ENCODE measurements at places on chromosomes 1 and 21.

DNA sequence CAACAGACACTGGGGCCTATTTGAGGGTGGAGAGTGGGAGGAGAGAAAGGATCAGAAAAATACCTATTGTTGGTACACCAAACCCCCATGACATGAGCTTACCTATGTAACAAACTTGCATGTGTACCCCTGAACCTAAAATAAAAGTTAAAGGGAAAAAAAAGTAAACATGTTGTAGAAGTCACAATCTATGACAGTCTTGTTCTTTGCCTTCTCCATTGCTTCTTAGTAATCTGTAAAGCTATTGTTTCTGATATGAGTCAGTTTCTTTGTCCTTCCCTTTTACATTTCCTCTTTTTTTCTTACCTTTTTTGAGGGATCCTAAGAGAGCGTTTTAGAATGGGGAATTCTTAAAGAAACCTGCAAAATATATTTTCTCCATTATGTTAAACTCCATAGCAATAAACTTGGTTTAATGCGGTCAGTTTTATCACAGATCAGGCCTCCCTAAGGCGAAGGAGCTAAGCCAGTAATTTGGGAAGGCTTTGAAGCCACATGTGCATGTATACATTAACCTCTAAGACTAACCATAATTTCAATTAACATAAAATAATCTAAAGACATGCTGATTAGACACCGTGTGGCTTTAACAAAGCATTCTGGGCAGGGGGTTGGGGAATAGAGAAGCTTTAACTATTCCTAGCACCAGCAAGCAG, 77.8 kb upstream of the C1orf105 start:
- no peak for DNase-seq

DNA sequence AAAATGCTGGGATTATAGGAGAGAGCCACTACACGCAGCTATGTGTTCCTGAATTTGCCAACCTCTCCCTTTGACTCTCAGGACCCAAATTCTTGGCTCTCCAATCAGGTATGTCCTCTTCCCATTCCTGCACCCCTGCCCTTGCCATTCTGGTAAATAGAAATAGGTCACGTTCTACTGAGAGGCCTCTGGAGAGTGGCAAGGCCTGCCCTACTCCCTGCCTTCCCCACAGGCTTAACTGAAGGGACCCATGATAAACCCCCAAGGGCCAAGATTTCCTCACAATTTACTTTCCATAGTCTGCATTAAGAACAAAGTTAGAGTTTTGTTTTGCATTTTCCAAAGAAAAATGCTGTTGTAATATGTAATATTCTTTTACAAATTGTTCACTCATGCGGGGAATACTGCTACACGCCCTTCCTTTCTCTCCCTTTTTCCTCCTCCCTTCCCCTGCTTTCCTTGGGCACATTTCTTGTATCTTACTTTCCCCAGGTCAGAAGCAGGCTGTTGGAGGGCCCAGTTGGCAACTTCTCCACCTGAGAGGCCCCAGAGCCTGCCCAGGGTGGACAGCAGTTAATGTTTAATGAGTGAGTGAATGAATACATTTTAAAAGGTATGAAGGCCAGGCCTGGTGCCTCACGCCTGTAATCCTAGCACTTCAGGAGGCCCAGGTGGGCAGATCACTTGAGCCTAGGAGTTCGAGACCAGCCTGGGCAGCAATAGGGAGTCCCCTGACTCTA, 33.9 kb upstream of the PUM1 start:
- no peak for DNase-seq

- no peak for DNase-seq
These were observed 188.1 kb upstream of the SAMSN1 start for GRCh38 chr21:14734191-14734590.

DNA sequence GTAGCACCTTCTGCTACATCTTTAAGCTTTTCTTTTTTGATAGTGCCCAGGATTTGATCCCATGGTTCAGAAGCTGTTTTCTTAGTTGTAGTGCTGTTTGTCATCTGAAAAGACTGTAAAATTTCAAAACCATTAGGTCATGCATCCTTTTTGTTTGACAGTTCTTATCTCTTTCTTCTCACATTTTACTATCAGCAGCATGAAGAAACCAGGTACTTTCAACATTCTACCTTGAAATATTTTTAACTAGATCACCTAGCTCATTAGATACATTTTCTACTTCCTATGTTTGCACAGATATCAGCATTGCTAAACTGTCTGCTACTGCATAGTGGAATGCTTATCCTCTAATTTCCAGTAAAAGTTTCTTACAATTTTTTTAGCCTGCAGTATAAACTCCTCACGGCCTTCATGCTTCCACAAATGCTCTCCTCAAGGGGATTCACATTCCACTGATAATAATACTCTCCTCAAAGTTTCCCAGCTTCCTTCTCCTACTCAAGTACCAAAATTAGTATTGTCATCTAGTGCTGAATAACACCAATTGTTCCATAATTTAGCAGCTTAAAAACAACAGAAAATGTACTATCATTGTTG, 243.9 kb upstream of the ZRANB2 start:
- no peak for DNase-seq

DNA sequence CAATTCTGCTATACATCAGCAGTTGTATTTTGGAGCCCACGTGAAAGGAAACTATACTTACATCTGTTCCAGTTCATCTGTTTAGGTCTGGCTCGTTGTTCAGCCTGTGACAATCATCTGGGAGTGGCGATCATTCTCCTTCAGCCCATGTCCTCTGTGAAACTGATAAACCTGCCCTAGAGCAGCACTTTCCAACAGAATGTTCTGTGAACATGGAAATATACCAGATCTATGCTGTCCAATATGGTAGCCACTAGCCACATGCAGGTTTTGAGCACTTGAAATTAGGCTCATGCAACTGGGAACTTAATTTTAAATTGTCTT, 24.5 kb upstream of the COQ8A start:
- no peak for DNase-seq

DNA sequence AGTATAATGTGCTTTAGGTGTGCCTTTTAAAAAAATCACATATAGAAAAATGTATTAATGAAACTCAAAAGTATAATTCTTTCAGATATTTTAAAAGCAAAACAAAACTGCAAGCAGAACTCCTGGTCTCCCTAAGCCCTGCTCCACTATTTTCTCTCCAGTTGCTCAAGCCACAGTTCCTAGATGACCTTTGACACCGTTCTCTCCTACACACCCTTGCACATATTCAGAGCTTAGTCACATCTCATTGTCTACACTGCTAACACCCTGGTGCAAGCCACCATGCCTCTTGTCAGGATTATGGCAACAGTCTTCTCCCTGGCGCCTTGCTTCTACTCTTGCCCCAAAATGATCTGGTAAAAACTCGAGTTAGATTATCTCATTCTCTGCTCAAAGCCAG, 50.2 kb upstream of the ROR1 start:
- no peak for DNase-seq

GRCh38 chr1:194358208-194358581, 1171.8 kb upstream of the B3GALT2 start:
- DNase-seq = no peak

GRCh38 chr1:157311730-157312081, 173.5 kb upstream of the ETV3 start:
- DNase-seq = no peak

DNA sequence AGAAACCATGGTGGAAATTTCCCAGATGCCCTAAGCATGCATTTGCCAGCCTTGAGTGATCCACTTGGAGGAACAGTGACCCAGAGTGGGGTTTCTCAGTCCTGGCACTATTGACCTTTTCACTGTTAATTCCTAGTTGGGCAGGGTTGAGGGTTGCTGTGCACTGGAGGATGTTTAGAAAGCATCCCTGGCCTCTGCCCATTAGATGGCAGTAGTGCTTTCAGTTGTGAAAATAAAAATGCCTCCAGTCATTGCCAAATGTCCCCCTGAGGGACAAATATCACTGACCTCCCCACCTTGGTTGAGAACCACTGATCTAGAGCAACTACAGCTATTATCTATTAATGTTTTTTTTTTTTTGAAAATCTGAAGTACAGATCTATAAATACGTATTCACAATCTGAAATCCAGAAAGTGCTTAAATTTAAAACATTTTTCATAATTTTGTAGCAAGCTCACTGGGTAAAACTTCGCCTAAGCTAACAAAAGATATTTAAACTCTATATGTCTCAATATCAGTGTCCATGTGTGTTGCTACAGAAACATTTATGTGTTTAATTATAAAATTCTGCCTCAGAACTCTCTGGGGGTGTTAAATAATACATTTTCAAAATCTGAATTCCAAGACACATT, 27.3 kb downstream of the F3 start:
- no peak for DNase-seq

DNA sequence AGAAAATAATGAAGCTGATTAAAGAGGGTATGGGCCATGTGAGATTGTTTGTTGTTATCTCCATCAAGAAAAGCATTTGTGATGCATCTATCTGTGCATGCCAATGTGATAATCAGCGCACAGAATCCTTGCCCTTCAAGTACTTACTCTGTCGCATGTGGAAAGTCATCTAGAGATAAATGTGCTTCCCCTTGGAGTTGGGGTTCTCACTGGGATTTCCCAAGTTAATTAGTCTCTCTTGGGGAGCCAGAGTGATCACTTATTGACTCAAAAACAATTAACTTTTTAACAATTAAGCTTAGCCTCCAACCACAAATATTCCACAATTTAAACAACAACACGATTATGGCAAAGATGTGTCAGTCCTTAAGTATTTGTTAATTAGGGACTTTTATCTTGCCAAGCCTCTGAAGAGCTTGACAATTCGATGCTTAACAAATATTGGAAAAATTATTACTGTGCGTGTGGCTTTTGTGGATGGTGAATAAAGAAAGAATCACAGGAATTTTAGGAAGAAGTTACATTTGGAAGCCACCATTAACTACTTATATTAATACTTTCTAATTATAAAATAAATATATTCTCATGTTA, 17.5 kb downstream of the RHOU start:
- no peak for DNase-seq

- no peak for DNase-seq
These were observed 18.6 kb upstream of the RALGPS2 start for GRCh38 chr1:178706432-178706831.

- DNase-seq = no peak
These were observed 5.7 kb upstream of the TNFRSF8 start for GRCh38 chr1:12057382-12057781.

DNA sequence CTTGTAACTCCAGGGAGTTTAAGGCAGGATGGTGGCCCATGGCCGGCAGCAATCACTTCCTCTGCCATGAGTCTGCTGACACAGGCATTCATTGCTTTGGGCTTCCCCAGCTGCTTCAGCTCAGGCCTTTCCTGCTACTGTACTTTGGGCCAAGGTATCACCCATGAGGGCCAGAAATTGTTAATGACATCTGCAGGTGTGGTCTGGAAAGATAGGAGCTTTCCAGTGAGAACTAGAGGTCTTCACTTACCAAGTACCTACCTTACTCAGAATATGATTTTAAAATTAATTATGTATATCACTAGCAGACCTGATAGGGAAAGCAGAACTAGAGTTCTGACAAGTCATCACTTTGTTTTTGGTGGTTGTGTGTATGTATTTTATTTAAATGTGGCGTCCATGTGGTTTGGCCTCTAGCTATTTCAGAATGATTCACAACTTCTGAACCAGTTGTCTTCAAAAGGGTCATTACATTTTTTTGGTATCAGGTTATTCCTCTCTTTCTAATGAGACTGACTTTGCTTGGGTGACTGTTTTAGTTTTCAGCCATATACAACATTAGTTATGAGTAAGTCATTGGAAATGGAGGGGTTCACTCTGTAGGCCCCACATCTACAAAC, 2.7 kb downstream of the RGL1 start:
- DNase-seq = no peak

GRCh38 chr1:97581614-97582051, 339.2 kb downstream of the DPYD start:
- DNase-seq = no peak

GRCh38 chr1:36590771-36591170, 108.1 kb upstream of the CSF3R start:
- no peak for DNase-seq

GRCh38 chr1:21836010-21836409, 23.9 kb downstream of the LDLRAD2 start:
- DNase-seq = no peak

GRCh38 chr1:21936366-21937031, 611 bp downstream of the HSPG2 start:
- DNase-seq = no peak

GRCh38 chr1:113875714-113876113, 4.2 kb upstream of the PTPN22 start:
- DNase-seq = no peak

- no peak for DNase-seq
These were observed 21.8 kb downstream of the CAPN9 start for GRCh38 chr1:230768903-230769570.

- DNase-seq = no peak
These were observed 5.4 kb upstream of the TDRD5 start for GRCh38 chr1:179586107-179586823.

- no peak for DNase-seq
These were observed 23.5 kb downstream of the PHGDH start for GRCh38 chr1:119735217-119735616.

DNA sequence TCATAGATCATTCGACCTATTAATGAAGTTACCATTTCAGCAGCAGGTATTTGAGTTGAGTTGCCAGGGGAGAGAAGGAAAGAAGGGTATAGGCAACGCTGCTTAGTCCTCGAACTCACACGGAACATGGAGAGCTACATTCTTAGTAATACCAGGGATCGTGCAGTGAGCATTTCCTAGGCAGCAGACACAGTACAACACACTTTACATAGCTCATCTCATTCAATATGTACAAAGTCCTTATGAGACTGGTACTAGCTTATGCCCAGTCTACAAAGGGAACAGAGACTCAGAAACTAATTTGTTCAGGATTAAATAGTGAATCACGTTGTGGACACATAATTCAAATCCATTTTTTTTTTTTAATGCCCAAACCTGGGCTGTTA, 25.6 kb downstream of the IRF2BP2 start:
- DNase-seq = no peak

GRCh38 chr1:112956544-112957132, 642 bp upstream of the SLC16A1 start:
- no peak for DNase-seq

DNA sequence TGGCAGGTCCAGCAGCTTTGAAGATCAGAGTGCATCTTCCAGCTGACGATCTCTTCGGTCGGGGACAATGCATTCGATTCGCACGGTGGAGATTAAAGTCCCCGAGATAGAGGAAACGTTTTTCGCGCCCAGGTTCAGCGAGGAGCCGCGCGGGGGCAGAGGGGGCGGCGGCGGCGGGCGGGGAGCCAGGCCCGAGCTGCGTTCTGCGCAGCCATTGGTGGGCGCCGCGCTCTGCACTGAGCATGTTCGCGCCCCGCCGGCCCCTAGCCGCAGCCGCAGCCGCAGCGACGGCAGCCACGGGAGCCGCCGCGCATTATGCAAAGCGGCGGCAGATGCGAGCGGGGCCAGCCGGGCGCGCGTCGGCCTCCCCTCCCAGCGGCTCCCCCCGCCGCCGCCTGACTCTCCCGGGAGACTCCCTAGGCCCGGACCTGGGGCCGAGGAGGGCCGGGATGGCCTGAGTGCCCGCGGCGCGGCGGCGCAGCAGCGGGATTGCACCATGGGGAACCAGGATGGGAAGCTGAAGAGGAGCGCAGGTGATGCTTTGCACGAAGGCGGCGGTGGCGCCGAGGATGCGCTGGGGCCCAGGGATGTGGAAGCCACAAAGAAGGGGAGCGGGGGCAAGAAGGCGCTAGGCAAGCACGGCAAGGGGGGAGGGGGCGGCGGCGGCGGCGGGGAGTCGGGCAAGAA, at the start of gene FMN2:
Gene FMN2, plus strand, starts transcription at position 270 of the 687 bp plus-strand sequence. Its CDS starts 227 bp downstream, at position 497.
- no peak for DNase-seq
